T-helper 9 cell (primary cell): ENCODE measurements at places on chromosomes 13 and 19.

GRCh38 chr13:48804821-48805601 lies 151.3 kb downstream of the CYSLTR2 start:
- no peak for DNase-seq

DNA sequence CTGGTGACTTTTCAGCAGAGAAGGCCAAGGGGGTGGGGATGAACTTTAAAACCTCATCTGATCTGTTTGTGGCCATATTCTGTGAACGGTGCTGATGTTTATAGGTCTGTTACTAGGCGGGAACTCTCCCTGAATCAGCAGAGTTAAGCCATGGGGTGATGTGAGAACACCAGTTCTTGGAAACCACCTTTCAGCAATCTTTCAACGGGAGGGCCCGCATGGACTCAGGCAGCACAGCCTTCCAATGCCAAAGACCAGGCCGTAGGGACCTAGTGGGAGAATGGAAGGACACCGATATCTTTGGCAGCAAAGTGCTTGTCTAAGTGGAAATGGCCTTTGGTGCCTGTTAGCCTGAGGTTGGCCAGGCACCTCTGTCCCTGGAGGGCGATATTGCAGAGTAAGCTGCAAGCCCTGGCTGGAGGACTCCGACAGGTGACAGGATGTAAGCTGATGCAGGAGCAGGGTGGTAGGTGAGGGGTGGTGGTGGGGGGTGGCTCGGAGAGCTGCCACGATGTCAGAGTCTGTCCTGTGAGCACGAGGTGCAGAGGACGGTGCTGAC lies 57.0 kb downstream of the ERCC5 start:
- DNase-seq: no peak

- DNase-seq: no peak
Measured at GRCh38 chr19:58166708-58167280, 16.1 kb upstream of the ZNF274 start.

DNA sequence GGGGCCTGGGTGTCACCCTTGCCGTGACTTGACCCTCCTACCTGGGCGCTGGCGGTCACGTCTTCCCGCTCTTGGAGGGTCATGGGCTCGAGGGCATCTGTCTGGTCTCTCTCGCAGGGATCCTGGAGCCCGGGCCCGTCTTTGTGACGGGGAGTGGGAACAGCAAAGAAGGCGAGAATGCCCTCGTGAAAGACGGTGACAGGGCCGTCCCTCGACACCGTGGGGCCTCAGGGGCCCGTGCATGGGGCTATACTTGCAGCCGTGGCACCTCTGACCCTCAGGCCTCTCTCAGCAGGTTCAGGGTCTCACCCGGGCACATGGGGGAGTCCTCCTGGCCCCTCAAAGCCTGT lies 20.9 kb upstream of the MATK start:
- no peak for DNase-seq

DNA sequence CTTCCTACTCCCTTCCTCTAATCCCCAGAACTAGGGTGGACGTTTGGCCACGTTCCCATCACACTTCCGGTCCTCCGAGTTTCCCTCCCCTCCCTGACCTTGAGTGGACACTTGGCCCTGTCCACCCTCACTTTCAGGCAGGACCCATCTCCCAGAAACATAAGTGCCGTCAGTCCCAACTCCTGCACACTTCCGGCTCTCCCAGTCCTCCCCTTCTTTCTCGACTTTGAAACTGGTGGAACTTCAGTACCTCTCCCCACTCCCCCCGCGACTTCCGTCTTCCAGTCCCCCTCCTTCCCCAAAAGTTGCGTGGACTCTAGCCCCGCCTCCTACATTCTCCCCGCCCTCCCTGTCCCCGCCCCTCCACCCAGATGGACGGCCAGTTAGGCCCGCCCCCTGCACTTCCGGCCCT lies 278 bp upstream of the ZNF274 start:
- DNase-seq: peak; percentile 72

DNA sequence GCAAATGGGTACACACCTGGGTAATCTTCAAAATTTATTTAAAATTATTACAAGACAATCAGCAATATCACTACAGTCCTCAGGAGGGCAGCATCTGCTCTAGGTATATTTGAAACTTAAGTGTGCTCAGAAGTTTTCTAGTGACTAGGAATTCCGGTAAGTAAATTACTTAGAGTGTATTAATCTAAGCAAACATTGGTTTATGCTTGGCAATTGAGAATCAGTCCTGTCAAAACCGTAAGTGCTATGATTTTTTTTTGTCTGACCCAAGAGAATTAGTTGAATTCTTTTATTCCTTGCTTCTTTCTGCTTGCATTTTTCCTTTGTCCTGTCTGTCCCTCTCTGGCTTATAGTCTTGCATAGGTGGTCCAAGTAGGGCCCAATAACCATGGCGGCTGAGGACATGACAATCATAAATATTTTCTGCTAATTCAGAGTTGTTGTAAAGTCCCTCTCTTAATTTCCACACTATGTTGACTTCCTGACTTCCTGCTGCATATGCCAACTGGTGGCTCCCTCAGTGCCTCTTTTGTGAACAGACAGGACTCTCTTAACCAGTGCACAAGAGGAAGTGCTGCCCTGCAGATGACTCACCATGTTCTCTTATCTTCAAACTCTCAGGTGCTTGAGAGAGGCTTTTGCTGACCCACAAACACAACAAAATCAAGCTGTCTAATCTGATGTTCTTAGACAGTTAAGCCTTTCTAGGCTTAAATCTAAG lies 82.2 kb downstream of the SLAIN1 start:
- DNase-seq: no peak

DNA sequence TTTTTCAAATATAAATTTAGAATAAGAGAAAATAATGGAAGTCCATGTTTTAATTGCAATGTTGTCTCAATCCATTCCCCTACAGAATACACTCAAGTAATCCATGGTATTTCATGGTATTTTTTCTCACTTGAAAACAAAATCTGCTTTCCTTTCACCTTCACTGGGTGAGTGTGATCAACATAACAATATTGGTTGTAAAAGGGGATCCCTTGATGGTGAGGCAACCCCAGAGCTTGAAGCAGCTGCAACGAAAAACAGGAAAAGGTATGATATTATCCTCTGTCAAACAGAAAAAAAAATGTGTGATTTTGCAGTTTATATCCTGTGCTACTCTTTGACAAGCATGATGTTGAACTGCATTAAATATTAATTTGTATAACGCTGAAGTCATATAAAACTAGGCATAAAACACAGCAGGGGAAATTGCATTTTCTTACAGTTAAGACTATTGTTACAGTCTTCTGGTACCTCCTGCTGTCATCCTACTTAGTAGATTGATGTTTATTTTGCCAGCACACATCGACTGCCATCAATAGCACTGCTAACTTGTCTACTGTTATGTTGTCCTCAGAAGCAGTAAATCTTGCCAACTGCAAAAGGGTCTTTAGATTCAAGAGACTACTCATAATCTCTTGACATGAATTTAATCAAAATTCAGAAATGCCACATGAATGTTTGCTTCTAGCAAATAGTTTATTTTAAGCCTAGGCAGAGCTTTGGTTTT lies 373.1 kb upstream of the MIR17HG start:
- DNase-seq: no peak

- no peak for DNase-seq
Measured at GRCh38 chr13:71830736-71831135, 36.3 kb downstream of the DACH1 start.

DNA sequence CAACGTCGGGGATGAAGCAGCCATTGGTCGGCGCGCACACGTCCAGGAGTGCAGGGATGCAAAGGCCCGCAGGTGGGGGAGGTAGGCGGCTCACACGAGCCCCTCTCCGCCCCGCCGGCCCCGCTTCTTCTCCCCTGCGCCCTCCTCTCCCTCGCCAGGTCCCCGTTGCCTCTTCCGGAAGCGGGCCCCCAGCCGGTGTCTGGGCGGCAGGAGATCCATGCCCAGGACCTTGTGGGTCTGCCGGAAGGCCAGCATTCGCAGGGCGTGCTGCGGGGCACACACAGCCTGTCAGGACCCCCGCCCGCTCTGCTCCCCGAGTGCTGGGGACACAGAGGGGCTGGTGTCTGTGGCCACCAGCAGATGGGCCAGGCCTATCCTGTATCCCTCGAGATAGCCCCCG lies 19.7 kb upstream of the MATK start:
- DNase-seq: no peak

- no peak for DNase-seq
Measured at GRCh38 chr13:80787604-80788003, 446.7 kb upstream of the SPRY2 start.
